ENCODE measurements at places on chromosomes 3 and 15.

- no peak for DNase-seq
Measured at GRCh38 chr15:22939652-22940061, 40.5 kb downstream of the CYFIP1 start.

GRCh38 chr15:28896951-28897350 is 11.2 kb downstream of the APBA2 start:
- peak; percentile 20 for DNase-seq

- no peak for DNase-seq
Measured at GRCh38 chr15:98286831-98287230, 326.3 kb downstream of the ARRDC4 start.

- DNase-seq = no peak
Measured at GRCh38 chr3:160697637-160698380, 20.8 kb downstream of the ARL14 start.

GRCh38 chr3:146712806-146713205 is 107.7 kb upstream of the PLSCR5 start:
- no peak for DNase-seq

DNA sequence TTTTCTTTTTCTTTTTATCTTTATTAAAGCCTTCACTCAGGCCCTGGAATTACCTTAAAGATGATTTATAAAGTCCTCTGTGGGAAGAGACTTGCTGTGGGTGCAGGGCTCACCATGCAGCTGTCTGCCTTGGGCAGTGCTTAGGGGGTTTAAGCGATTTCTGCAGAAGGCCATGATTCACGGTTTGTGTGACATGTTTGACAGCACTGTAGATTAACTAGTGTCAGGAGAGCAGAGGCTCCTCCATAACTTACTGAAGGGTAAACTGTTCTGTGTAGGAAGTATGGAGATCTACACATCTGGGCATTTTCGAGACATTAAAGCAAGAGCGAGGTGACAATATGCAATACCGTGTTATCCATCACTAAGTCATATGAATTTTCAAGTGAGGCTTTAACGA is 137.7 kb downstream of the LRIG1 start:
- no peak for DNase-seq

GRCh38 chr3:26102376-26102775 is 312.5 kb downstream of the OXSM start:
- no peak for DNase-seq

DNA sequence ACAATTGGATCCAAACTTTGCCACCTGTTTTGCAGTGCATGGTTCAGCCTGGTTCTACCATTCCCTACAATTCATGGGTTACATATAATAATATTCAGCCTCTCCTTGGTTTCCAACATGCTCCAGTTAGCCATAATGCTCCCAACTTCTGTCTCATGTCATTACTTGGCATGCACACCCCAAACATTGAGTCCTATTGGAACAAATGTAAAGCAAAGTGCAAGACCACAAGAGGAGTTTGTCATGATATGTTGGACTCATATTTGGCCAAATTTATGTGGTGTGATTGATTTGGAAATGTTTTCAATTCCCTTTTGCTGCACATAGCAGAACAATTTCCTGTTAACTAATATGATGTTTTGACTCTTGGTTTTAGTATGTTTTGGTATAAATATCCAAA is 50.2 kb downstream of the KCNAB1 start:
- no peak for DNase-seq

- DNase-seq = no peak
Measured at GRCh38 chr15:44315126-44315525, 26.6 kb downstream of the GOLM2 start.

GRCh38 chr3:184260724-184261269 is 556 bp downstream of the CAMK2N2 start:
- DNase-seq = no peak

GRCh38 chr3:156071031-156071430 is 49.3 kb upstream of the KCNAB1 start:
- no peak for DNase-seq

- DNase-seq = no peak
Measured at GRCh38 chr3:66989860-66990696, 8.0 kb upstream of the KBTBD8 start.

GRCh38 chr3:7205962-7206361 is 345.0 kb downstream of the GRM7 start:
- no peak for DNase-seq

DNA sequence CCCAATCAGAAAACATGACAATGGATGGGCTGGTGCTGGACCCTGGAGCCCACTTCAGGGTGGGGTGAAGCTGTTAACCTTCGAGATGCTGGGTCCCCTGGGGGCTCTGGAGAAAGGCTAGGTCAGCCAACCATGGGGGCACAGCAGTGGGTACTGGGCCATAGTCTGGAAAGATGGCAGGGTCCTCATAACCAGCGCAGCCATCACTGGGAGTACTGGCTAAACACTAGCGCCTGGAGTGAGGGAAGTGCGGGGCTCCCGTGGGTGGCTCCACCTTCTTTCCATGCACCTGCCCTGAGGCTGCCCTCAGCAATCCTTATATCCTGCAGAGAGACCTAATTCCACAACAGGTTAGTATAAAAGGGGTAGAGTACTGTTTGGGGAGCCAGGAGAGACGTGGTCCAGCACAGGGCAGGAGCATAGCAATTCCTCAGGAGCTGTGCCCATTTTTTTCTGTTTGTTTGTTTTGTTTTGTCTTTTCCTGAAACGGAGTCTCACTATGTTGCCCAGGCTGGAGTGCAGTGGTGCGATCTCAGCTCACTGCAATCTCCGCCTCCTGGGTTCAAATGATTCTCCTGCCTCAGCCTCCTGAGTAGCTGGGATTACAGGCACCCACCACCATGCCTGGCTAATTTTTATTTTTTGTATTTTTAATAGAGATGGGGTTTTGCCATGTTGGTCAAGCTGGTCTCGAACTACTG is 122.6 kb upstream of the MEF2A start:
- DNase-seq = no peak

DNA sequence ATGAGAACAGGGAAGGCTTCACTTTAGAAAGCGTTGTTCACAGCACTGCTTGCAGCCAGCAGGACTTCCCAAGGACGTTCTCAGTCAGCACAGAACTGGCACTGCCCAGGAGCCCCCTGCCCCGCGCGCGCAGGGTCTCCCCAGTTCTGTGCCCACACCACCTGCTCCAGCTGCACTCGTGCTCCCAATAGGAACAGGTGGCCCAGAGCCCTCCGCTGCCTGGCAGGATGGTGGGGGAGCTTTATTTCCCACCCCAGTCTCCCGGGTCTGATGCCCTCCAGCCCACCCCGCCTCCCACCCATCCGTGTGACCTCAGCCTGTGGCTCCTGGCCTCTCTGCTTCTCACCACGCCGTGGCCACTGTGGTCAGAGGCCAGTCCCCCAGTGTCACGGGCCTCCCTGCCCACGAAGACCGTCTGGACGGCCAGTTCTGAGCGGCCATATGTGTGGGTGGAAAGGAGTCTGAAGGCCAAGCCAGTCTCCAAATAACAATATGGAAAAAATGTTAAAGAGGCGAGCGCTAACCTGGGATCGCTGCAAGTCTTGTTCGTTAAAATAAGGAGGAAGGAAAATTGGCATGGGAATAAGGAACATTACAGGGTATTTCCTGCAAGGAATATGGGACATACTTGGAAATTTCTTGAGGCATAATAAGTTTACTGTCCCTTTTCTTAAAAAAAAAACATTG is 54.6 kb upstream of the PCSK6 start:
- DNase-seq = no peak

DNA sequence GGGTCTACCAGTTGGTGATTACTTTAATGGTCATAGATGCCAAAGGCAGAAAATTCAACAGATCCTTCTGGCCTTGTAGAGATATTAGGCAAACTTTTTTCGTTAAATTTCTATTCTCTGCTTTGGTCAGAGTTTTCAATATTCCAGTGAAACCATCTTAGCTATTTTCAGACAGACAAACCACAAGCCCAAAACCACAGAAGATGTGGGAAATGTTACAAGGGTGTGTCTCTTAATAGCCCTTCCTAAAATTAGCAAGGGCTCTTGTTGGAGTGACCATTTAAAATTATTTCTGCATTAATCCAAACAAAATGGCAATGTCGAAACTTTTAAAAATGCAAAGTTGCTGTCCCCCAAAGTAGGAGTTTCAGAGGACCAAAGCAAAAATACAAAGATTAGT is 102.8 kb downstream of the ARRDC4 start:
- no peak for DNase-seq

GRCh38 chr3:49910409-49911123 is 6.9 kb upstream of the MST1R start:
- DNase-seq = no peak

GRCh38 chr15:60399931-60400330 is 2.1 kb upstream of the ANXA2 start:
- no peak for DNase-seq
